ENCODE measurements at places on chromosomes 3 and 15.
A peak's percentile ranks its signal among the peaks of the same experiment; 100 is the strongest.

GRCh38 chr3:162302983-162303624 is 806.5 kb downstream of the OTOL1 start:
- DNase-seq, result no peak

DNA sequence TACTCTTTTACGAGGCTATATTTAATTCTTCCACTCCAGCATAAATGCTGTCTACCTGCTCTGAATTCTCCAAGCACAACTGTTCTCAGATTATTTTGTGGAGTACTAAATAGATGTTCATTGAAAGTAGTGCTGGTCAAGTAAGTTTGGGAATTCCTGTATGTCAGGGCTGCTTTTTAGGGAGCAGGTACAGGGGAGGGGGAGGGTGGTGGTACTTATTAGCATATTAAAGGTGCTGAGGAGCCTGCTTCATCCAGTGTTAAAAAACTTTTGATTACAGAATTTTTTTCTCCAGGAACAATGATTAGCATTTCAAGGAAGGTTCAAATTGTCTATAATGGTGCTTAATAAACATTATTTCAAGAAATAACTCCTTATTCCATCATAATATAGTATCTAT is 59.2 kb downstream of the PPM1L start:
- DNase-seq, result no peak

- DNase-seq, result no peak
These were observed 28.6 kb upstream of the SSR3 start for GRCh38 chr3:156583469-156583868.

GRCh38 chr15:45123397-45123796 is 6.3 kb downstream of the DUOXA1 start:
- DNase-seq, result no peak

GRCh38 chr15:85545752-85546151 is 165.3 kb downstream of the AKAP13 start:
- no peak for DNase-seq

- no peak for DNase-seq
These were observed 46.1 kb downstream of the AAGAB start for GRCh38 chr15:67208396-67208795.

- no peak for DNase-seq
These were observed 189.7 kb downstream of the CDIN1 start for GRCh38 chr15:36769098-36769497.

GRCh38 chr3:184058029-184058428 is 5.2 kb downstream of the HTR3C start:
- no peak for DNase-seq

GRCh38 chr3:82236257-82236656 is 474.8 kb upstream of the GBE1 start:
- DNase-seq, result no peak

DNA sequence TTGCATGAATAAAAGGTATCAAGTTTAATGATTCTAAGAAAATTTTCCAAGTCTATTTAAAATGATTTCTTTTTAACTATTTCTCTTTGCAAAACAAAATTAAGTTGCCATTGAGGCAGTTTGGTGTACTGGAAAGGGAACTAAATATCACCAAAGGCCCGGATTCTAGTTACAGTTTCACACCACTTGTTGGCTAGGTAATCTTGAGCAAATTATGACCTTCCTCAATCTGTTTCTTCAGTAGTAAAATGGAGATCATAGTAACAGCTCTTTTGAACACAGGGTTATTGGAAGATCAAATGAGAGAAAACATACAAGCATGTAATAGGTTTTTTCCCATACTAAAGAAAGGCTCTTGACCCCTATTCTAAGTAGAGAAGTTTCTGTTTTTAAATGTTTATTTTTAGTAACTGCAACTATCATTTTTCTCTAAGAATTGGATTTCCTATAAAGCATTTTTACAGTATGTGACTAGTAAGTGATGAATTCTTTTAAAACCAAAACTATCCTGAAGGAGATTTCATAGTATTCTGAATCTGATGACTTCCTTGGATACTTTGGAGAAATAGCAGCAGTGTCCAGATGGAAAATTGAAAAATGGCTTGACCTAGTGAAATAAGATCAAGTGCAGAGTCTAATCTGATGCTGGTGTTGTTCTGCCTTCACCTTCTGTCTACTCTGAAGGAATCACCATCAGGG is 15.7 kb downstream of the SCAANT1 start:
- no peak for DNase-seq

DNA sequence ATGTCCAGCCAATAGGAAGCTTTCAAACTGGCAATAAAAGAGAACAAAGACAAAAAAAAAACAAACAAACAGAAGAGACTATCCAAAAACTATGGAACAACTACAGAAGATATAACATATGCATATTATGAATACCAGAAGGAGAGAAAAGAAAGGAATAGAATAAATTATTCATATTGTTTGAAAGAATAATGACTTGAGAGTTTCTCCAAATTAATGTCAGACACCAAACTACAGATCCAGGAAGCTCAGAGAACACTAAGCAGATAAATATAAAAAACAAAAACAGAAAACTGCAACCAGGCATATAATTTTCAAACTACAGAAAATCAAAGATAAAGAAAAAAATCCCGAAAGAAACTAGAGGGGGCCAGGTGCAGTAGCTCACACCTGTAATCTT is 34.1 kb upstream of the AP3B2 start:
- DNase-seq, result no peak

GRCh38 chr3:142106548-142106947 is 42.8 kb downstream of the TFDP2 start:
- DNase-seq, result no peak

DNA sequence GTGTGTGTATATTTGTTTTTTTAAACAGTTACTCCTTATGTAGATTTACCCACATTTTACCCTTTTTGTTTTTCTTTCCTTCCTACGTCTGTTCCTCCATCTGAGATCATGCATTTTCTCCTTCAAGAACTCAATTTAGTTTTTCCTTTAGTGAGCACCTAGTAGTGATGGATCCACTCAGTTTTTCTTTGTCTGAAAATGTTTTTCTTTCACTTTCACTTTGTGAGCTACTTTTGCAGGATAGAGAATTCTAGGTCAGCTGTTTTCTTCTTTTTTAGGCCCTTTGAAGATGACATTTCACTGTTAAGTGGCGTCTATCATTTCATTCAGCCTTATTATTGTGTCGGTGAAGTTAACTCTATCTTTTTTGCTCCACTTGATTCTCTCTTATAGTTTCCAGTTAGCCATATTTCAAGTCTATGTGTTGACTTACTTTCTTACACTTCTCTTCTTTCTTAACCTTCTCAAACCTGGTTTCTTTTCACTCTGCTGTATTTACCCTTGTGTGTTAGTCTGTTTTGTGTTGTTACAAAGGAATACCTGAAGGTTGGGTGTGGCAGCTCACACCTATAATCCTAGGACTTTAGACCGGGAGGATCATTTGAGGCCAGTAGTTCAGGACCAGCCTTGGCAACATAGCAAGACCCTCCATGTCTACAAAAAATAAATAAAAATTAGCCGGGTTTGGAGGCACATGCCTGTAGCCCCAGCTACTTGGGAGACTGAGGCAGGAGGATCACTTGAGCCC is 55.8 kb downstream of the PRKCI start:
- DNase-seq, result no peak

DNA sequence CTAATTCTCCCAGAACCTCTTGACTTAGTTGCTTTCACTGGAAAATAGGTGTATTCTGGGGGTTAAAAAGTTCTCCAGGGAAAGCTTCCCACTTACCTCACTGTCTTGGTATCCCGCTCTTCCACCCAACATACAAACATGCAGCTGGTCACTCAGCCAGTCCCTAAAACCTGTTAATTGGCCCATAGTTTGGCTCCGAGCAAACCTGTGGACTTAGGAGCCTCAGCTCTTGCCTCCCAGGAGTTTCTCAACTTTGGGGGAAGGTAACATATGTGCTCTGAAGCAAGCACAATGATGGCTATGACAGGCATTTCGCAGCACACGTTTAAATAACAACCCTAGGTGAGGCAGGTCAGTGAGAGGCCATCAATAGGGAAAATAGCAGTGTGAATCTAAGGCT is 25.8 kb upstream of the LRRFIP2 start:
- DNase-seq, result no peak

DNA sequence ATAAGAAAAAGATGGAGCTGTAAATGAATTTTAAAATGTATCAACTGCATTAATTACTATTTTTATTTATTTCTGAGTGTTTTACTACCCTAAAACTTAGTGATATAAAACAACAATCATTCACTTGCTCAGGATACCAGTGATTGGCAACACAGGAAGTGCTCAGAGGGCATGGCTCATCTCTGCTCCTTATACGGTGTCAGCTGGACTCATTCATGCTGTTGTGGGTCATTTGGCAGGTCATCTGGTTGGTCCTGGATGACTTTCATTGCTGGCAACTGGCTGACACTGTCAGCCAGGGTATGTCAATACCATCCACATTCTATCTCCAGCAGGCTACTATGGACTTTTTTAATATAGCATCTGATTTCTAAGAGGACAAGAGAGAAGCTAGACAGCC is 689.6 kb upstream of the NECTIN3 start:
- no peak for DNase-seq

- DNase-seq, result no peak
These were observed 467.1 kb upstream of the TGFBR2 start for GRCh38 chr3:30139283-30139682.

GRCh38 chr3:52609316-52609815 is 73.0 kb downstream of the UQCC5 start:
- DNase-seq, result no peak

GRCh38 chr3:82093641-82094040 is 332.2 kb upstream of the GBE1 start:
- DNase-seq, result no peak

DNA sequence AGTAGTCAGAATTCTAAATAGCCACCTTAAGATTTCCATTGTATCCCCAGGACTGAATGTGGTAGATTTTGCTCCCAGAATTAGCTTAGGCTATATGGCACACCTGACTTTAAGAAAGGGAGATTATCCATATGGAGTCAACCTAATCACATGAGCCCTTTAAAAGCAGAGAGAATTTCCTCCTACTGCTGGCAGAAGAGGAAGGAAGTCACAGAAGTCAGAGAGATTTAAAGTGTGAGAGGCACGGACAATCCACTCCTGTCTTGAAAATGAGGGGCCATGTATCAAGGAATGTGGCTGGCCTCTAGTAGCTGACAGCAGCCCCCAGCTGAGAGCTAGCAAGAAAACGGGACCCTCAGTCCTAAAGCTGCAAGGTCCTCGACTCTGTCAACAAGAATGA is 26.8 kb downstream of the LRRC31 start:
- no peak for DNase-seq

DNA sequence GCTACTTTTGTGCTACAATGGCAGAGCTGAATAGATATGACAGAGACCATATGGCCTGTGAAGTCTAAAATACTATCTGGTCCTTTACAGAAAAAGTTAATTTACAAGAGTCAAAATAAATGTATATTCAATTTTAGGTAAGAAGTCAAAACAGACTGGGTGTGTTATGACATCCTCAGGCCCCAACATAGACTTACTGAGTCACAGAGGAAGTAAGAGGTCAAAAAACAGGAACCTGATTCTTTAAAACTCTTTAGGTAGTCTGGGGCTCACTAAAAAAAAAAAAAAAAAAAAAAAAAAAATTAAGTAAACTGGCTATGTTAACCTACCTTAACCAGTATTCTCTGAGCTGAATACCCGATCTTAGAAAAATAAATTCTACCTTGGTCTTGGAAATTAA is 13.1 kb downstream of the DNAAF4 start:
- DNase-seq, result no peak

GRCh38 chr3:42589382-42590109 is 1.1 kb upstream of the SS18L2 start:
- no peak for DNase-seq

- DNase-seq, result no peak
These were observed 36.3 kb upstream of the NECTIN3 start for GRCh38 chr3:111035316-111035715.

GRCh38 chr3:179716811-179717210 is 64.0 kb downstream of the USP13 start:
- DNase-seq, result no peak

- no peak for DNase-seq
These were observed 30.1 kb downstream of the IGF1R start for GRCh38 chr15:98678484-98678883.

DNA sequence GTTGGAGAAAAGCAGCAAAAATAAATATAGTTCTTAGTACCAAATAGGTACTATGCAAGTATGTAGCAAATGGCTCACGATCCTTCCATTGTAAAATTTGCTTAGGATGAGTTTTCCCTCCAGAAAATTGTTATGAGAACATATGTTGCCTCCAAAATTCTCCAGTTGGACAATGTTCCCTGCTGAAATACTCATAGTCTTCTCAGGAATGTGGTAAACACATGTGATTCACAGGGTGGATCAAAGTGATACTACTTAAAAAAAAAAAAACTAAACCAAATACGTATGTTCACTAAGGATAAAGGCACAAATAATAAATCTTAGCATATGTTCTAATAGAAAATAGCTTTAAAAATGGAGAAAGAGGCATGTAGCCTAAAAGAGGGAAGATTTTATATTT is 84.3 kb upstream of the ZNF385D start:
- DNase-seq, result no peak

DNA sequence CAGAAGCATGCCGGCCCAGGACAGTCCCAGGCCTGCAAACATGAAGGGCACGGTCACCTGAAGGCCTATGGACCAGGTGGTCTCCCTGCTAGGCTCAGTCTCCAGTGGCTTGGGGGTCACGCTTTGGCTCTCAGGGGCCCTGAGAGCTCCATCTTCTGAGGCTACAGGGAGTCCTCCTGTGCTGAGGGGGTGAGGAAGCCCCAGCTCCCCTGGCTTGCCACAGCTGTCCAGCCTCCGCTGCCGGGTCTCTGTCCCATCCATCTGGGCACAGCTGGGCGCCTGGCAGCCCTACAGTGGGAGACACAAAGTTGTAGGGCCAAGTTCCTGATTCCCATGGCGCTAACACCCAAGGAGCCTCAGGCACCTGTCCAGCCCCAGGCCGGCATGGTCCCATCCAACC is 16.0 kb downstream of the SLC41A3 start:
- no peak for DNase-seq

- no peak for DNase-seq
These were observed 48.8 kb downstream of the HMCES start for GRCh38 chr3:129327510-129327909.

- peak; percentile 37 for DNase-seq
These were observed 3.6 kb downstream of the KLHL6 start for GRCh38 chr3:183551930-183552329.

DNA sequence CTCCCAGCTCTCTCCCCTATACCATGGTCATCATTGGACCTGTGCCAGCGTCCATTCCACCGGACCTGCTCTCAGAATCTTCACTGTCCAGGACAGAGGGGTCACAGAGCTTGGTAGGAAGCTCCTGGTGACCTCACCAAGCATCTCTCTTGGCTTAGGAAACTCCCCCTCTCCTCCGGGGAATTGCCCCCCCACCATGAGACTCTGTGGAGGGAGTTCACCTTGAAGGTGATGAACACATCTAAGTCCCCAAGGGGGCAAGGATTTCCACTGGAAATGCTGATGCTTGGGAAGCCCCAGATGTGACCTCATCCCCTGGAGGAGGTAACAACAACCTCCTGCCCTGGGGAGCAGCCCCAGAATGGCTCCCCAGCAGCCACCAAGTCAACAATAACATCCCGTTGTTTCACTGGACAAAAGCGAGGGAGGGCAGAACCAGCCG is 3.2 kb downstream of the SEMA7A start:
- DNase-seq, result no peak

Measured in activated T-cell treated with anti-CD3 and anti-CD28 coated beads for 48 hours (primary cell).